ENCODE measurements at places on chromosomes 6 and 20.

DNA sequence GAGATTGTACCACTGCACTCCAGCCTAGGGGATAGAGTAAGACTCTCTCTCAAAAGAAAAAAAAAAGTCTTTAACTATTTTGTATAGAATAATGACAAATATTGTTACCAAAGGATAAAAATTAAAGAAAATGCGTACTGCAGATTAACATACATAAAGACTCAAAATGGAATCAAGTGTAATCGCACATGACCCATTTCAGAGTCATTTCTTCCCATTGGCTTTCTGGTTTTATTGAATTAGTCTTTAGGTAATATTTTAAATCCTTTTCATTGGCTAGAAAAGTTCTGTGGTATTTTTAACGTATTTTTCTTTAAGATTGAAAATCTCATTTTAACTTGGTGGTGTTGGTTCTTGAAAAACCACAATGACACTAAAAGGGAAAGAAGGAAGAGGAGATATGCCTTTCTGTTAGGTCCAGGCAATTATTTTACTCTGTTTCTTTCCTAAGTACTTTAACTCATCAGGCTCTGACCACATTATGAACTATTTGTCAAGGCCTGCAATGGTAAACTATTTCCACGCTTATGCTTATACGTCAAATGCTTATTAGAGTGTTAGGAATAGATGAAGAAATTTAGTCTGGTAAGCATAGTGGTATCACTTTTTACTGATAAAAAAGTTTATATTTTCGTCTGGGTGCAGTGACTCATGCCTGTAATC lies 52.3 kb downstream of the PLEKHG1 start:
- DNase-seq: no peak

DNA sequence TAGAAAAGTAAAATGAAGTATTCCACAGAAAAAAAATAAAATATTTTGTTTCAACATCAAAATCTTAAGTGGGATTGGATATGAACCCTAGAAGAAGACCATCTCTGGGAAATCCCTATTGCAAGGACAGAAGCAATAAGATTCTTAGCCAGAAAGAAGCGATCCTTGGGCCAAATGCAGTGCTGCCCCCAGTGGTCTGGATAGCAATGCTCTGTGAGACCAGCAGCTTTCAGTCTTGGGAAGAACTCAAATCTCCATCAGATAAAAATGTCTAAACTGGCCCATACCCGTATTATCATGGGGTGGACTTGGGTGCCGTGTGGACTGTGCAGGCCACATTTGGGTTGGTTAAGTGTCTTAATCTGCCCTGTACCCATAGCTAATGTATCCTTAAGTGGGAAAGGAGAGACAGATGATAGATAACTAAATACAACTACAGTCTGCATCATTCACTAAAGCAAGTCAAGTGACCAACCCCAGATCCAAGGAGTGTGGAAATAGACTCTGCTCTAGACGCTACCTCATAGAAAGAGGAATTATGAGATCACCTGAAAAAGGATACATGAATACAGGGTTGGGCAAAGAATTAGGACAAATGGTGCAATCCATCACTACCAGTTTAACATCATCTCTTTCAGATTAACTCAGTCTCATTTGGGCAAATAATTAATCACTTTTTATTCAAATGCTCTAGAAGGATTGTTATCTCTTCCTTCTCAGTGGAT lies 38.9 kb upstream of the SNAP25 start:
- no peak for DNase-seq

DNA sequence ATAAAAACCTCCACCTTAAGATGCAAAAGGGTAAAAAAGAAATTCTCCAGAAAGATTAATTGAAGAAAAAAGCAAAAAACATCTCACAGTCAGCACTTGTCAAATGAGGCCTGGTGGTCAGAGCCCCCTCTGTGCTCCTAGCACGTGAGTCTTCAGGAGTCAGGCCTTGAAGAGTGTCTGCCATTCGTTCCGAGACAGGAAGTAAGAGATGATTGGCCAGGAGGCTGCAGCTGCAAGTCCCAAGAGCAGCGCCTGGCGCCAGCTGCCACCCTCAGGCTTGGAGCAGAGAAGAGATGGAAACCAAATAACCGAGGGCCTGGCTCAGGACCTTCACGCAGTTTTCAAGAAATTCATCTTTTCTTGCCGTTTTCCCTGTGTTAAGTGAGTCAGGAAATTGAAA lies 65.0 kb downstream of the FAM120B start:
- peak; percentile 21 for DNase-seq

DNA sequence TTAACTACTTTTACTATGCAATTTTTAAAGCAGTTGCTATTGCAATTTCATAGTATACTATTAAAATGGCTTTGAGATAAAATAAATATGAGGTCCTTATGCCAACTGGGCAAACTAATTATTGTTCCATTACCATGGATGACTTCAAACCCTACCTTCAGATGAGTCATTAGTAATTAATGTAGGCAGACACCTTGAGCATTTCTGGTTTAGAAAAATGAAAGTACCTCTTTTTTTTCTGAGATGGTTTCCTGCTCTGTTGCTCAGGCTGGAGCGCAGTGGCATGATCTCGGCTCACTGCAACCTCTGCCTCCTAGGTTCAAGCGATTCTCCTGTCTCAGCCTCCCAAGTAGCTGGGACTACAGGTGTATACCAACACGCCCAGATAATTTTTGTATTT lies 11.9 kb downstream of the ASF1A start:
- no peak for DNase-seq

GRCh38 chr20:54606380-54606779 lies 131.0 kb downstream of the DOK5 start:
- no peak for DNase-seq

GRCh38 chr6:134060491-134061106 lies 8.2 kb upstream of the SLC2A12 start:
- DNase-seq: peak; percentile 40

GRCh38 chr20:13819885-13820645 lies 35.2 kb downstream of the NDUFAF5 start:
- peak; percentile 13 for DNase-seq

GRCh38 chr20:63101781-63102720 lies 95.3 kb upstream of the BHLHE23 start:
- DNase-seq: peak; percentile 34

DNA sequence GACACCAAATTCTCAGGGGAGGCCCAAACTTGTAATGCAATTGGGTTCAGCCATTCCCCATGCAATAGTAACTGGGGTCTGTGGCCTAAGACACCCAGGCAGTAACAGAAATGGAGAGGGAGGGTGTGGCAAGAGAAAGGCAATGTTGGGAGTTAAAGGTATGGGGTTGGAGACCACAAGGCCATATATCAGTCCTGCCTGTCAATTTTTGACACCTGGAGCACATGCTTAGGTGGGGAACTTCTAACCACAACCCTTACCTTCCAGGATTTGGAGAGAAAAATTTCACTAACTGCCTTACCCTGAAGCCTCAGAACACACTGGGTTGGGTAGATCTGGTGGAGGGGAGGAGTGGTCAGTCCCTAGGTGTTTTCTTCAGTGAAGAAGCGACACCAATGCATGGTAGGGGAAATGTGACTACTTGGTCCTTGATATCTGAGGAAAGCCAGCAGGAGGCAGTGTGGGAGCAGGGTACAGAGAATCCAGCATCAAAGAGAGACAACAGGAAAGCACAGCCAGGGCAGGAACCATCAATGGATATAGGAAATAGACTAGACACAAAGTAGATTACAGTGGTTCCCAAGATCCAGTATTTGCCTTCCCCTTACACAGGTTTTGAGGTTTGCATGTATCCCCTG lies 6.8 kb upstream of the USP49 start:
- no peak for DNase-seq

DNA sequence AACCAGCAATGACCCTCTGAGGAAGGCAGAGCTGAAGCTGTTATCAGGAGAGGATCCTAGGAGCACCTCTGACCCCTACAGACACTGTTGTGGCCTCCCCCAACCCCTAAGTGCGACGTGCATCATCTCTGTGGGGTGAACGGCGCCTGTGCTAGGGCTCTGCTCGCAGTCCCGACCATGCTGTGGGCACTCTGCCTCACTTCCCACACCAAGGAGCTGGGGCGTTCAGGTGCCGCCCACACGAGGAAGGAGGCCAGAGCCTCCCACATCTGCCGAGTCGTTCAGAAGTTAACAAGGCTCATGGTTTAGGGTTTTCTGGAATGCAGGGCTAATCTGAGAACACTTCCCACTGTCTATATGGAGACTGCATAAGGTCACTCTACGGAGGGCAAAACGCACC lies 62.1 kb downstream of the GINS1 start:
- no peak for DNase-seq

DNA sequence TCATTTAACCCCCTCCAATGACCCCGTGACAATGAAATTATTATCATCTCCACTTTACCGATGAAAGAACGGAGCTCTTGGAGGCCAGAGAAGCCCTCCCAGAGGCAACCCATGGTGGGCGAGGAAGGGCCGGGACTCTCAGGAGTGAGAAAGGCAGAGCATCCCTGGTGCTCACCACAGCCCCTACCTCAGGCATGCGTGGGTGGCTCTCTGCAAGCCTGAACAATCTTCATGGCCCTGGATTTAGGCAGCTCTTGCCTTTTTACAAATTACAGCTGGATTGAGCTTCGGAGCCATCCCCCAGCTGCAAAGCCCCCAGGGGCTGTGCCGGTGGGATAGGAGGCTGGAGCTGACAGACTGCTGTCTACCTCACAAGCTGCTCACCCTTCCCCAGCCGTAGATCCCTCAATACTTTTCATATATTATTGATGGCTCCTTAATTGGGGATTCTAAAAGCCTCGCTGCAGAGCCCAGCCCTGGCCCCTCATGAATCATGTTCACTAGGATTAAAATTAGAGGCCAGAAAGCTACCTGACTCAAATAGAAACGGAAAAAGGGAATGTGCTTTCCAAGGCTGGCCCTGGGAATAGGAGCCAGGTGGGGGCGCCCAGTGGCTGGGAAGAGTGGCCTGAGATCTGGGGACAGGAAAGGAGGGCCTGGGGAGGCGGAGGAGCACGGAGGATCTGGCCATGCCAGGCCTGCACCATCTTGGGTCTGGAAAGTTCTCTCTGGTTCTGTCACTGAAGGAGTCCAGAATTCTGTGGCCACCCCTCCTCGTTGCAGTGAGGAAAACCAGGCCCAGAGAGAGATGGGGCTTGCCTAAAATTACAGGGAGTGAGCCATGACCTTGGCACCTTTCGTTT lies 29.1 kb downstream of the CPNE5 start:
- no peak for DNase-seq

DNA sequence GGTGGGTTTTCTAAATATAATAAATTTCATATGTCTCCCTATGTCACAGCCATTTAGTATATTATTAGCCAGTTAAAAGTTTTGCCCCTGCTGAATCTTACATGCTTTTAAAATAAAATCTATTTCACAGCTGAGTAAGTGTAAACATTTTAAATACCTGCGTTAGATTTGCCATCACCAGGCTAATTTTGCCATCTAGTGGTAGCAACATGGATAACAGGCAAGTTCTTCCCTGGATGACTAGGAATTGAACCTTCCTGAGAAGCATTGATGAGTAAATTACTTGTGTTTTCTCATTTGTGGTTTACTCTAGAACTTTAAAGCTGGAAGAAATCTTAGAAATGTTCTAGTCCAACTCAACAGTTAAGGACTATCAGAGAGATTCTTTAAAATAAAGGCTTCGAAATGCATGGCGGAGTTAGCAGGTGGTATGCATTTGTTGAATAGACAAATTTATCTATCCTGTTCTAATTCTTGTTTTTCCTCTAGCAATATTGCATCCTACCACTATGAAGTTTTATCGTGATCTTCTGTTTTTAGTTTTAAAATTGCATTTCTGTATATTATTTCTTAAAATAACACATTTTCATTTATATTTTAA lies 2.6 kb downstream of the PRSS35 start:
- DNase-seq: peak; percentile 52

DNA sequence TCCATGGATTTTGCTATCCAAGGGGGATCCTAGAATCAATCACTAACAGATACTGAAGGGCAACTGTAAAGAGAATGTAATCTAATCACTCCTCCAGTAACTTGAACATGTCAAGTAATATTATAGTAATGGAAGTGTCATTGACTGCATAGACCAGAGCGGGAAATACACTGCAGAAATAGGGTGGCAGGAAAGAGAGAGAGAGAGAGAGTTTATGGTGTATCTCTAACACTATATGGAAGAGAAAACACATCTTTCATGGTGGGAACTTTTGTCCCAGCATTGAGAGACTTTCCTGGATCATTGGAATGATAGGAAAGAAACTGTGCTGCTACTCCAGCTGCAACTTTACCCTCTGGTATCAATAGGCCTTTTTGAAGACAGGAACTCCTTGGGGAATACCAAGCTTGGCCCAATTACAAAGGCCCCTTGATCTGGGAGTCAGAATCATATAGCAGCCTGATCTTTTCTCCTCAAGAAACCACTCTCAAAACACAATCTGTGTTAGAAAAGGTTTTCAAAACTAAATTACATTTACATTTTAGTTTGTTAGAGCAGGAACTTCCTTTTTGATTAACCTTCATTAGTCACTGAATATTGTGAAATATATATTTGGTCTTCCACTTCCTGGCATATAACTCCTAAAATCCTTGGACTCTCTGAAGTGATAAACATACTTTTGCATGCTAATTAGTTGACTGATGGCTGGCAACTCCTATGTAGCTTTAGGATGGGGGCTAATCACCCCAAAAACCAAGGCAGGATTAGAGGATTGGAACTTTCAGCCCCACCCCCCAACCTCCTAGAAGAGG lies 29.5 kb upstream of the RNGTT start:
- no peak for DNase-seq

- no peak for DNase-seq
Observed at GRCh38 chr6:3561725-3562124, 104.9 kb upstream of the SLC22A23 start.

- DNase-seq: no peak
Observed at GRCh38 chr6:84772428-84773132, 8.2 kb upstream of the TBX18 start.

- no peak for DNase-seq
Observed at GRCh38 chr6:79313254-79313653, 78.8 kb upstream of the HMGN3 start.

DNA sequence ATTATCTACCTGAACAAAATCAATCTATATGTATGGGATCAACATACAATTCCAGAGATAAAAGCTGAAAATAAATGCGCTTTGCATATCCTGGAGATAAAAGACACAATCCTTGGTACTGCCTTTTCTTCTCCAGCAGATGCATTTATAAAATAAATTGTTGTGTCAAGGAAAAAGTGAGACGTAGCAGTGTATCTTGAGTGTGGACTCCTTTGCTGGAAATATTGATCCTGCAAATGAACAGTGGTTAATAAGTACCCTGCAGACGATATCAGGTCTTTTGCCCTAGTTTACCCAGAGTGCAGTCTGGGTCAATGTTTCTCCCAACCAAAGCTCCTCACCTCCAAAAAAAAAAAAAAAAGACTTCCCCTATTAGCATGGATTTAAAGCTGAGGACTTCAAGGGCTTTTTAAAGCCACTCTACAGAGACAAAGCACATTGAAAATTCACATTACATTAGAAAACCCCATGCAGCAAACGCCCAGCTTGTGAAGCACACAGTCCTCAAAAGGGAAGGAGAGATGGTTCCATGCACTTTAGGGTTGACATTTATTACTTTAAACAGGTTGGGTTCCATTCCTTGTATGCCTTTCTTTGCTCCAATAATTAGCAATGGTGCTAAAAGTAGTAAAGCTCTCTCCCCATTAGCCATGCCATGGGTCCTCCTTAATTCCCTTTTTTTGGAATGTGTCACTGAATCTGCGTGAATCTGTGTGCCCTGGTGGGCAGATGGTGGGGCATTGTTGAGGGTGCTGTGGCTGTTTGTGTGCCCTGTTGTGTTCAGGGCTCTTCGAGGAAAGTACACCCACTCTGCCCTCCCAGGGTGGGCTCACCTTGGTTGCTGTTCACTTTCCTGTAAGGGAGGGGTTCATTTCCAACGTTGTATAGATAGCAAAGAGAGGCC lies 21.1 kb downstream of the FOXA2 start:
- no peak for DNase-seq
